ENCODE measurements at places on chromosomes 2 and 18.

- no peak for DNase-seq
These were observed 123.0 kb upstream of the SERPINE2 start for GRCh38 chr2:224162122-224162521.

DNA sequence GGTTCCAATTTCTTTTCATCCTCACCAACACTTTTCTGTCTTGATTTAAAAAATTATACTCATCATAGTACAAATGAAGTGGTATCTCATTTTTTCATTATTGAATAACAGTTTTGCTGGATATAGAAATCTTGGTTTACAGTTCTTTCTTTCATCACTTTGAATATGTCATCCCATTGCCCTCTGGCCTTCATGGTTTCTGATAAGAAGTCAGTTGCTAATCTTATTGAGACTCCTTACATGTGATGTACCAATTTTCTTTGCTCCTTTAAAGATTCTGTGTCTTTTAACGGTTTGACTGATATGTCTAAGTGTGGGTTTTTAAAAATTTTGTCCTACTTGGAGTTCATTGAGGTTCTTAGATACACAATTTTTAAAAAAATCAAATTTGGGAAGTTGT lies 35.0 kb downstream of the SLC3A1 start:
- DNase-seq: no peak

DNA sequence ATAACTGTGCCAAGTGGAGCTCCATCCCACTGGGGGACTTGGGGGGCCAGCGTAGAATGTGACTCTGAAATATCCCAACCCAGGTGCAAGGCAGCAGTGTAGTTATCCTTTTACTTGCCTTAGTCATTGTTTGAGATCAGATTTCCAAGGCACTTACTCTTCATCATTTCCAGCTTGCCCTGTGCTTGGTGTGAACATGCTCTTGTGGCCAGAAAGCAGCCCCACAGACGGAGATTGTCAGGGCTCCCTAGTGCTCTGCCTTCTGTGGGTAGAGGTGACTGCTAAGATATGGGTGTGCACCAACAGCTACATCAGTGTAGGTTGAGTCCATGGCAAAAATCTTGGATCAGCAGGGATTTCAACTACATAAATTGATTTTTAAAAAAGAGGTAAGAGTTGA lies 2010.0 kb upstream of the PIK3C3 start:
- no peak for DNase-seq

DNA sequence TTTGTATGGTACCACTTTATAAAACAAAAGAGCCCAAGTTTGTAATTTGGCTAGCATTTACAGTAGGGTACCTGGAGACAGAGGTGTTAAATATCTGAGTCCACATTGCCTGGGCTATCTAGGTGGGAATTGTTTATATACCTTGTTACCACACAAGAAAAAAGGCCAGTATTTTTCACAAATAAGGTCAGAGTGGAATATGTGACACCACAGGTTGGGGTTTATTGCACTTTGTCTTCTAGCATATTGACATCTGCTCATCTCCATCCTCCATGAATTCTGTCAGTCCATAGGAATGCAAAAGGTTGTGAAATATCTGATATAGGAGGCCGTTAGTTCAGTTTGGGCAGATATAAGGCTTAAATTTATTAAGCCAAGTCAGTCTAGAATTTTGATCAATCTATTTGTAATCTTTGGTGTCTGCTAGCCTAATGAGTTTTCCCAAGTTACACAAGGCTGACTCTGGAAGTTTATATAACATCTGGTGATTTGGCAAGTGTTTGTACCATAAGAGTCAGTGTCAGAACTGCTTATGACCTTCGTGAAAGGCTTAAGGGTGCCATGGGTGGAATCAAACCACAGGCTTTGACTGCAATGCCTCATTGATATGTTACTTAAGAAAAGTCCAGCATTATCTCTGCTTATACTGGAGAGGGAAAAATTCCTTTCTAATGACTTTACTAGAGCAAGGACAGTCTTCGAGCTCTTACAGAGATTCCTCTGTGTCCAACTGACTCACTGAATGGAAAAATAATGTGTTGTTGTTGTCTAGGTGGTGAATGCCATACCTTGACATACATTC lies 11.3 kb upstream of the DPP4 start:
- DNase-seq: no peak

DNA sequence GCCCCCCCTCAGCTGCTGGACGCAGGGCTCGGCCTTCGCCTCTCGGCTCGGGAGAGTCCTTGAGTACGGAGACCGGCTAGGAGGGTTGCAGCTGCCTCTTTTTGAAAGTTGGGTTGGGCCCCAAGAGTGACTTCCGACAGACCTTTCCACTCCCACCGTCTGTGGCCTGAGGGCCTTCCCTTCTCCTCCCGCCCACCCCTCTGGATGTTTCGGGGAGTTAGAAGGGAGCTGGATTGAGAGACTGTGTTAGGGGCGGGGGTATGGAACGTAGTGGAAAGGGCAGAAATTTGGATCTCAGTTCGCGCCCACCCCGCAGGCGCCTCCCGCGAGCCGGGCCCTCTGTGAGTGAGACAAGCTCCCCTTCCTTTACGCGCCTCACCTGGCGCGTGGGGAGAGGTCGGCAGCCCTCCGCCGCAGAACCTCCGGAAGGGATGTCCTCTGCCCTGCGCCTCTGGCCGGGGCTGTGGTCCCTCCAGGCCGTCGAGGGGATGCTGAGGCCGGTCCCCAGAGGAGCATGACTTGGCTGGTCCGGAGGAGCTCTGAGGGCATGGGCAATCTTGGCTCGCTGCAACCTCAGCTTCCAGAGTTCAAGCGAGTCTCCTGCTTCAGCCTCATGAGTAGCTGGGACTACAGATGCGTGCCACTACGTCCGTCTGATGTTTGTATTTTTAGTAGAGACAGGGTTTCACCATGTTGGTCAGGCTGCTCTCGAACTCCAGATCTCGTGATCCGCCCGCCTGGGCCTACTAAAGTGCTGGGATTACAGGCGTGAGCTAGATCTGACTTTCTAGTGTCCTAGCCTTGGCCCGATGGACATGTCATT lies 15.9 kb downstream of the C2orf74 start:
- DNase-seq: no peak

- no peak for DNase-seq
These were observed 431.3 kb downstream of the TSN start for GRCh38 chr2:122186761-122187222.

GRCh38 chr2:52974127-52974526 lies 793.5 kb upstream of the CHAC2 start:
- no peak for DNase-seq

GRCh38 chr2:76642129-76642528 lies 880.0 kb downstream of the LRRTM4 start:
- no peak for DNase-seq

- DNase-seq: no peak
These were observed 46.5 kb upstream of the NFU1 start for GRCh38 chr2:69483696-69484095.

GRCh38 chr18:10271481-10271880 lies 183.0 kb upstream of the APCDD1 start:
- no peak for DNase-seq
